Activated CD4-positive, alpha-beta T cell treated with anti-CD3 and anti-CD28 coated beads, Interleukin-2, amount 10 ng/mL, durations not matched to agents 7 days and 5 days (primary cell): ENCODE measurements at places on chromosomes 2 and 18. TPM values are rescaled to one million over a fixed set of nuclear protein-coding genes. Genes with fewer than 3 reads are reported as not detected.
A peak's percentile ranks its signal among the peaks of the same experiment; 100 is the strongest.

DNA sequence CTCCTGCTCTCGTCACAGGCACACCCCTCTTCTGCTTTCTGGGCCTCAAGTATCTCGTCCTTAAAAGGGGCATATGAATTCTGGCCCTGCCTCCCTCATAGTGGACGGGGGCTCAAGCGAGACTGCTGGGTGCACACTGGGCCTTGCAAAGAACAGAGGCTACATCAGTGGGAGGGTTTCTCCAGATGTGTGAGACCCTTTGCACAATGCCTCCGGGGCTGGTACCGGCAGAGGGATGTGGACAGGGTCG, 25.0 kb downstream of the CRACDL start:
- H3K27ac ChIP-seq, result no peak overlapping the region
- DNase-seq, result no peak
- peaks cover 34% of the 10 kb centered on the region for H3K27me3 ChIP-seq
- H3K4me1 ChIP-seq, result peaks cover 32% of the 10 kb centered on the region
- no peaks in the 10 kb centered on the region for H3K36me3 ChIP-seq
- H3K4me3 ChIP-seq, result no peak overlapping the region

- no peak for DNase-seq
- no peak overlapping the region for H3K4me3 ChIP-seq
- H3K4me1 ChIP-seq, result no peaks in the 10 kb centered on the region
- H3K27me3 ChIP-seq, result peaks cover 1% of the 10 kb centered on the region
Observed at GRCh38 chr2:17620280-17620679, 79.8 kb downstream of the VSNL1 start.

GRCh38 chr18:58311390-58311789, 267.4 kb downstream of the NEDD4L start:
- H3K4me1 ChIP-seq, result peaks cover 40% of the 10 kb centered on the region
- DNase-seq, result no peak
- no peaks in the 10 kb centered on the region for H3K36me3 ChIP-seq
- no peak overlapping the region for H3K27ac ChIP-seq

DNA sequence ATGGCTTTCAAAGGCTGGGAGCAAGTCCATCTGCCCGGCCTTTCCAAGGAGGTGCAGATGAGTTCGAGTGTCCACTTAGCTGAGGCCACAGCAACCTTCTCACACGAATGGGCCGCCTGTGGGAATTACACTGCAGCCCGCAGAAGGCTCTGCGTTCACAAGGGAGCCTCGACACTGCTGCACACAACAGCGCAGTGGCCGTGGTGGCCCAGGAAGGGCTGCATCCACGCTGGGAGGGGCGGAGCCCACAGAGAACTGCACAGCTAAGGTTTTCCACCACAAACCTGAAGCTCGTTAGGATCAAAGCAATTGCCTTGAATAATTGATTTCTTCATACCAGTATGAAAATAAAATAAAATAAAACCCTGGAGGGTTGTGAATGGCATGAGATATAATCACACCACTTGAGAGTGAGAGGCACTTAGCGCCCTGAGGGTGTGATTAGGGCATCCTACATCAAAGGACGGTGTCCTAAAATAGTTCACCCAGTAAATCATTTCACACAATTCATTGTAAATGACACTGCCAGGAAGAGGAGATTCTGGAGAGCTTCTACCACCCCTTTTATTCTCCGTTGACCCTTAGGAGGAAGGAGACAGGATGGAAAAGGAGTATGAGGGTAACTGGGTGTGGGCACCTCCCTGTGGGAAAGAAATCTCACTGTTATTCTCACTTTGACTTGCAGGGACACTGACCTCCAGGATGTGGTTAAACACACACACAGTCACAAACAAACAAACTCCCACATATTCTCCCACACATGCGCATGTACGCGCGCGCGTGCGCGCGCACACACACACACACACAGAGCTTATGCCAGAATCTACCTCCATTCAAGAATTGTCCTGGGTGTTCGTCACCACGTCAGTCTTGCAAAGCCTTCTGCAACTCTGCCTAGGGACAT, 256.6 kb upstream of the ID2 start:
- peaks cover 4% of the 10 kb centered on the region for H3K27me3 ChIP-seq
- H3K4me1 ChIP-seq, result peaks cover 17% of the 10 kb centered on the region
- H3K4me3 ChIP-seq, result no peak overlapping the region
- H3K36me3 ChIP-seq, result peaks cover 2% of the 10 kb centered on the region

- DNase-seq, result no peak
- H3K4me3 ChIP-seq, result no peak overlapping the region
- no peaks in the 10 kb centered on the region for H3K4me1 ChIP-seq
- H3K27me3 ChIP-seq, result peaks cover 4% of the 10 kb centered on the region
Observed at GRCh38 chr2:55391615-55392242, 27.9 kb downstream of the CCDC88A start.

GRCh38 chr2:156023229-156023869, 309.2 kb downstream of the NR4A2 start:
- no peaks in the 10 kb centered on the region for H3K27me3 ChIP-seq
- H3K36me3 ChIP-seq, result no peaks in the 10 kb centered on the region
- H3K4me3 ChIP-seq, result no peak overlapping the region
- no peaks in the 10 kb centered on the region for H3K4me1 ChIP-seq

DNA sequence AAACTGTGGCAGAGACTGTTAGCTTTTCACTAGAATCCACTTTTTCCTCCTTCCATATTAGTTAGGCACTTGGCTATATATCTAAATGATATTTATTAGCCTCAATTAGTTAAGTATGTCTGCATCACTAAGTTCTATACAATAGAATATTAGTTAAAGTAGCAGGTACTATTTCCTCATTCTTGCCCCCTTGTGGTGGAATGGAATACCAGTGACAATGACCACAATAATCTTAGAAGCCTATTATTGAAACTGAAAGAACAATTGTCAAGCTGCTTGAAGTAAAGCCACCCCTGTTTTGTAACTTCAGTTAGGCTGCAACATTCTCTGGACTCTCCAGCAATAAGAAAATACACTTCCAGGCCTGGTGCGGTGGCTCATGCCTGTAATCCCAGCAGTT, 476.3 kb upstream of the VWC2L start:
- no peaks in the 10 kb centered on the region for H3K4me1 ChIP-seq
- no peaks in the 10 kb centered on the region for H3K27me3 ChIP-seq
- DNase-seq, result peak; percentile 21
- no peak overlapping the region for H3K4me3 ChIP-seq

DNA sequence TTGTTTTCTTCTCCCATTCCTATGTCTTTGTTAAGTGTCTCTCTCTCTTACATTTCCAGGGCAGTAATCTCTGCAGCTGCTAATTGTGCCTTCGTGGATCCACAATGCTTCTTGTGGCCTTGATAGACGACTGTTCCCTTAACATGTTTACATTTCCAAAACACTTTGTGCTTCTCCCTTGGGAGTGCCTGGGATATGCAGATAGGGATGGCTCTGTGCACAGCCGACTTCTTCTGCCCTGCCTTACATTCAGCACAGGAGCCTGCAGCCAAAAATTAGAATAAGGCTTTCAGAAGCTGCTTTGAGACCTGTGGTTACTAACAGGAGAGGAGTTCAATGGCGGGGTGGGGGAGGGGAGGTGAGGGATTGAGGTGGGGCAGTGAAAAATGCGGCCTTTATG, 328.9 kb downstream of the TDRD15 start:
- no peak overlapping the region for H3K4me3 ChIP-seq
- no peaks in the 10 kb centered on the region for H3K36me3 ChIP-seq
- no peak overlapping the region for H3K27ac ChIP-seq
- no peaks in the 10 kb centered on the region for H3K4me1 ChIP-seq
- H3K27me3 ChIP-seq, result no peaks in the 10 kb centered on the region

GRCh38 chr2:55269645-55269990, 587 bp upstream of the MTIF2 start:
- DNase-seq, result no peak
- peak overlapping the region; percentile 97 for H3K27ac ChIP-seq
- no peaks in the 10 kb centered on the region for H3K27me3 ChIP-seq
- H3K4me1 ChIP-seq, result peaks cover 25% of the 10 kb centered on the region
- peak overlapping the region; percentile 93 for H3K4me3 ChIP-seq

- no peaks in the 10 kb centered on the region for H3K36me3 ChIP-seq
- no peak overlapping the region for H3K4me3 ChIP-seq
- H3K27ac ChIP-seq, result no peak overlapping the region
- no peak for DNase-seq
- no peaks in the 10 kb centered on the region for H3K4me1 ChIP-seq
Observed at GRCh38 chr2:55899881-55900280, 23.7 kb downstream of the EFEMP1 start.

DNA sequence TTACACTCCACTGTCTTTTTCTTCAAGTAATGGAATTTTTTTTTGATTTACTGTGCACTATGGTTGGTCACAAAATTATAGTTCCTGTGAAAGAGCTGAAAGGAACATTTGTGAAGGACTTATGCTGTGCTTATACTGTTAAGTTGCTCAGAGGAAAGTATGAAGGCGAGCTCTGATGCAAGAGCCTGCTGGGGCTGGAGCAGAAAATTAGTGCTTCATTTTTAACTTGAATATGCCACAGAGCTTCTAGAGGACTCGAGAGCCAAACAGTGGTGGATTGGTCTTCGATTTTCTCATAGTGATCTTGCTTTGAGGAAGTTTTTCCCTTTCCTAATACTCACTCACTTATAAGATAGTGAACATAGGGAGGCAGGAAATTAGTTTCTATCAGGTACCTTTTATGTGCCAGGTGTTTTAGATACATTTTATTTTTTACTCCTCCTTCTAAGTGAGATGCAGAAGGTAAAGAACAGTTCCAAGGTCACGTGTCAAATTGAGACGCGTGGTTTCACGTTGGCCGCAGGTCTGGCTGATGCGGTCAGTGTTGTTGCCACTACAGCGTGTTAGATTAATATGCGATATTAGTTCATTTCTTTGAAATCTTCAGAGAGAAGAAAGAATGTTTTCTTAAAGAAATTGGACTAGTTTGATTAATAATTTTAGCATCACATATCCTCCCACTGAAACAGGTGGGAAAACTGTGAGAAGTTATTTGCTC, 20.2 kb downstream of the GATA6 start:
- peaks cover 12% of the 10 kb centered on the region for H3K27me3 ChIP-seq
- no peaks in the 10 kb centered on the region for H3K36me3 ChIP-seq
- H3K4me3 ChIP-seq, result no peak overlapping the region
- H3K27ac ChIP-seq, result no peak overlapping the region

GRCh38 chr2:79292239-79292957, 132.8 kb upstream of the REG3A start:
- no peak overlapping the region for H3K27ac ChIP-seq
- no peak overlapping the region for H3K4me3 ChIP-seq
- no peaks in the 10 kb centered on the region for H3K4me1 ChIP-seq

DNA sequence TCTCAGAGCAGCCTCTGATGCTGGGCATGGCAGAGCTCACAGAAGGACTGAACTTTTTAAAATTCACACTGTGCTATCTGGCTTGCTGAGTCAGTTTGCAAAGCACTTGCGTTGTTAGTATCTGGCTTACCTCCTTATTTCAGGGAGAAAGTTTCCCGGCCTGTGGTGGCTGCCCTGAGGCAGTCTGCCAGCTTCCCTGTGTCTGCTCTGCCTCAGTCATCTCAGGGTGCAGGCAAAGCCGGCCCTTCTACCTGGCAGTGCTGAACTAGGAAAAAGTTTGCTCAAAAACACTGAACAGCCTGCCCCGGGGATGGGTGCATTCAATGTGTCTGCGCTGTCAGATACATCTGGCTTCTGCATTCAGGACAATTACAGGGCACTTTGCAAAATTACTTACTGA, 90.2 kb upstream of the UXS1 start:
- no peaks in the 10 kb centered on the region for H3K36me3 ChIP-seq
- H3K27me3 ChIP-seq, result peaks cover 4% of the 10 kb centered on the region
- H3K4me1 ChIP-seq, result no peaks in the 10 kb centered on the region
- DNase-seq, result no peak

- no peaks in the 10 kb centered on the region for H3K36me3 ChIP-seq
- no peak for DNase-seq
- H3K27ac ChIP-seq, result no peak overlapping the region
- H3K4me1 ChIP-seq, result peaks cover 4% of the 10 kb centered on the region
- no peak overlapping the region for H3K4me3 ChIP-seq
Observed at GRCh38 chr2:74253971-74254310, 55.5 kb downstream of the MTHFD2 start.

DNA sequence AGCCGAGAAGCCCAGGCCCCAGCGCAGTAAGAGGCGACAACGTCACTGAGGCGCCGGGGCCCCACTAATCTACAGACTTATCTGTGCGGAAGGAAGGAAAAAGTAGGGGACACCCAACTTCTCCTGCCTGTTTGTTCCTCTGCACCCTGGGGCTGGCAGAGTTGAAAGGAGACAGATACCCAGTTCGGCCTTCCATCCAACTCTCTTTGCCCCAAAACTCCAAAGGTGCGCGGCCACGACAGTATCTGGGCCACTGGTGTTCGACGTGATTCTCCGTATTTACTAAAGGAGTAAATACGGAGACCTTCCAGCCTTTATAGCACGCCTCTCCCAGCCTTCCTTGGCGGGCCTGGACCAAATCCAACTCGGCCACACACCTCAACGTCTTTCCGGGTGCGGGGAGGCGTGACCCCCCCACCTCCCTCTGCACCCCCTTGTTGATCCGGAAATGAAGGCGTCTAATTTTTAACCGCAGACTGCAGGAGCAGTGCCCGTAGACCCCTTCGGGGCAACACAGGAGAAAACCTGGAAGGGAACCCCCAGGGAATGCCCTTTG, 1.6 kb downstream of the SMAD7 start:
- H3K27ac ChIP-seq, result peak overlapping the region; percentile 86
- DNase-seq, result peak; percentile 40
- peaks cover 51% of the 10 kb centered on the region for H3K4me1 ChIP-seq
- H3K4me3 ChIP-seq, result peak overlapping the region; percentile 93

- no peaks in the 10 kb centered on the region for H3K27me3 ChIP-seq
- peaks cover 53% of the 10 kb centered on the region for H3K36me3 ChIP-seq
- DNase-seq, result peak; percentile 44
- H3K4me1 ChIP-seq, result peaks cover 81% of the 10 kb centered on the region
- H3K4me3 ChIP-seq, result peak overlapping the region; percentile 14
Observed at GRCh38 chr2:69600425-69600824, 43.1 kb downstream of the AAK1 start.

GRCh38 chr18:45430041-45430440, 185.2 kb upstream of the SLC14A2 start:
- peaks cover 3% of the 10 kb centered on the region for H3K27me3 ChIP-seq
- no peak overlapping the region for H3K27ac ChIP-seq
- H3K36me3 ChIP-seq, result no peaks in the 10 kb centered on the region

- H3K27me3 ChIP-seq, result no peaks in the 10 kb centered on the region
- no peak for DNase-seq
- H3K27ac ChIP-seq, result no peak overlapping the region
- H3K4me3 ChIP-seq, result no peak overlapping the region
- no peaks in the 10 kb centered on the region for H3K36me3 ChIP-seq
Observed at GRCh38 chr2:120937686-120938044, 202.0 kb downstream of the GLI2 start.

DNA sequence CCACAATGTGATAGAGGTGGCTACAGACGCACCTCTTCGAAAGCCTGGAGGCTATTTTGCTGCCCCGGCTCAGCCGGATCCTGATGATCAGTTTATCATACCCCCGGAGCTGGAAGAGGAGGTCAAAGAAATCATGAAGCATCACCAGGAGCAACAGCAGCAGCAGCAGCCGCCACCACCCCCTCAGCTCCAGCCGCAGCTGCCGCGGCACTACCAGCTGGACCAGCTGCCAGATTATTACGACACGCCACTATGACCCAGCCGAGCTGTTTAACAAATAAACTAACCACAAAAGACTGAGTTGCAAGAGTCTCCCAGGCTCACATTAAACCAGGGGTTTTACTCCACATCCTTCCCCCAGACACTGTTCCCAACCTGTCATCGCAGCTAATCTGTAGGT, 263.8 kb downstream of the PHLPP1 start:
- no peak overlapping the region for H3K4me3 ChIP-seq
- peaks cover 5% of the 10 kb centered on the region for H3K4me1 ChIP-seq
- no peaks in the 10 kb centered on the region for H3K27me3 ChIP-seq
- DNase-seq, result no peak

Gene IL1RN
- 0.37 TPM for total RNA-seq

Gene REG3A
- total RNA-seq, result not detected

Gene SRD5A2
- not detected for total RNA-seq

Gene ALPG
- not detected for total RNA-seq

Gene TEKT4
- not detected for total RNA-seq

Gene ACTG2
- total RNA-seq, result not detected

Gene WDPCP
- 6.3 TPM for total RNA-seq

Gene FLACC1
- 2.5 TPM for total RNA-seq

Gene CYS1
- 0.15 TPM for total RNA-seq

Gene MAP4K4
- 129 TPM for total RNA-seq
